ENCODE measurements at places on chromosomes 1 and 21.

DNA sequence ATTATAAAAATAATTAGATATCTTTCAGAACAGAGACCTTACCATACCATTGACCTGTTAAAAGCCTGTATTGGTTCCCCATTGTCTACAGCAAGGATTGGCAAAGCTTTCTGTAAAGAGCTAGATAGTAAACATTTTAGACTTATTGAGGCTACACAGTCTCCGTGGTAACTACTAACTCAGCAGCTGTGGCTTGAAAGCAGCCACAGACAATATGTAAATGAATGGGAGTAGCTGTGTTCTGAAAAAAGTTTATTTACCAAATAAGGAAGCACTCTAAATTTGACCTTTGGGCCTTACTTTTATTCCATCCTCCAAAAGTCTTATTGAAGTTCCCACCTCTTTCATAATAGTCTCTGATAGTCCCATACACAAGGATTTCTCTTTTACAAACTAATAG lies 39.7 kb downstream of the NUP210L start:
- DNase-seq: no peak

GRCh38 chr1:41277371-41277975 lies 35.4 kb upstream of the SCMH1 start:
- peak; percentile 60 for DNase-seq

DNA sequence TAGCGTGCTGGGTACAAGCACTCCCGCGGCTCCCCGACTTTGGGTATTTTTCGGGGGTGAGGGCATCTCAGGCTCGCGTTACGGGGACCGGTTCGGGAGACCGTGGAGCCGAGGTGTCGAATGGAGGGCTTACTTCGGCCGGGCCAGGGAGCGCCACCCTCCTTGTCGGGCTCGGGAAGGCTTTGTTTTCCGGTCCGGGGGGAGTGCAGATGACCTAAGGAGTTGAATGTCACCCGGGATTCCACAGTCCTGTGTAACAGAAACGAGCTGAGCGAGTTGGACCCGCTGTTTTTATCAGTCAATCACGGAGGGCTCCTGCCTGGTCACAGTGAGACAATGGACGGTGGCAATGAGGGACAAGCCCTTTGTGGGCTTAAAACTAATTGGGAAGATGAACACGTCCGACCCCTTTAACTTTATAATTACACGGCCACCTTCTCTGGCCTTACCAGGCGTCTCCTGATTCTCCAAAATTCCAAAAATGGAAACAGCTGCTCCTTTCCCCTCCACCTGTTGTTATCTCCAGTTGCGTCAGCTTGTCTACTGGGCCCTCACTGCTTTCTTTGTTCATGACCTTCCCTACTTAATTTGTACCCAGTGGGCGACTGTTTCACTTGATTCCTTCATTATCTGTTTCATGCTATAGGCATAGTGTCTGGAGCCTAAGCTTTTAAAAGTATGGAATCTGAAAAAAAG lies 929 bp upstream of the TRIM45 start:
- no peak for DNase-seq

DNA sequence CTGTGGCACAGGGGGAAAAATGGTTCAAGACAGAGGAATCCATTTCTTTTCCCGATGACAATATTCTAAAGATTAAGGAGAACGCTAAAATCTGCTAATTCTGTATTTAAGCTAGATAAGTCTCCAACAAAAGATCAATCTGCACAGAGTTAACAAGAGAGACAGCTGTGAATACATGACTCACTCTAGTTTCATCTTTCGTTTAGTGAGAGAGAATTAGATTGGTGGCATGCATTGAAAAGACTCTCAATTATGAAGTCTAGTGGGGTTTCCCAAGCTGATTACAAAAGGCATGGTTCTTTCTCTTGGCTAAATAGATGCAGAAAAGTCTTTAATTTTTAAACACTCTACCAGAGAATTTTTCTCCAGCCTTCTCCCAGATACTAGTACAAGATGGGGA lies 34.4 kb downstream of the CAPN9 start:
- DNase-seq: no peak

GRCh38 chr21:46622226-46622625 lies 13.2 kb upstream of the PRMT2 start:
- DNase-seq: no peak

- no peak for DNase-seq
Observed at GRCh38 chr1:153941826-153942725, 4.4 kb downstream of the DENND4B start.

GRCh38 chr1:26357121-26357602 lies 3.2 kb upstream of the CRYBG2 start:
- no peak for DNase-seq

- DNase-seq: peak; percentile 12
Observed at GRCh38 chr1:78440381-78440793, 50.4 kb upstream of the PTGFR start.

DNA sequence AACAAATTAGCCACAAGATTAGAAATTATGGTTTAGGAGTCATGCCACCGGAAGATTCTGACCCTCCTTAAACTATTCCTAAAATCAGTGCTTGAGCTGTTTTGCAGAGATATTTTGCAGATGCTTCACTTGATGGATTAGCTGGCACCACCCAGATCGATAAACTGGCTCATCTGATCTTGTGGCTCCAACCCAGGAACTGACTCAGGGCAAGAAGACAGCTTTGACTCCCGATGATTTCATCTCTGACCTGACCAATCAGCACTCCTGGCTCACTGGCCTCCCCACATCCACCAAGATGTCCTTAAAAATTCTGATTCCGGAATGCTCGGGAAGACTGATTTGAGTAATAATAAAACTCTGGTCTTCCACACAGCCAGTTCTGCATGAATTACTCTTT lies 221.6 kb downstream of the RHOU start:
- DNase-seq: no peak

- no peak for DNase-seq
Observed at GRCh38 chr1:201381130-201381529, 3.6 kb upstream of the TNNT2 start.

DNA sequence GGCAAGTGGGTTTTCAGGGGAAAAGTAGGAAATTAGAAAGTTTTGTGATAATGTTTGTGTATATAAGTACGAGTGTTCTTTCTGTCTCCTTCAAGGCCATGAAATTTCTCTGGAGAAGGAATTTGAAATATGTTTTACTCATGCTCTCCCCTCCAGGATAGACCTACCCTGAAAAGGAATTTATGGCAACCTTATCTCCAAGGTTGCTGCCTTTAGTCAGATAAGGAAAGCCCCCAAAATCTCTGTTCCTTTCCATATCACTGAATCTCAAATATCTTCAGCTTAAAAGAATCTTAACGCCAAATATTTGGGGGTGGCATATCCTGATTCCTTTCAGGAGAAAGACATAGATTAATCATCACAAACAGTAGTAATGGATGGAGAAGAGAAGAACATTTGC lies 499 bp upstream of the C4BPB start:
- DNase-seq: peak; percentile 9

DNA sequence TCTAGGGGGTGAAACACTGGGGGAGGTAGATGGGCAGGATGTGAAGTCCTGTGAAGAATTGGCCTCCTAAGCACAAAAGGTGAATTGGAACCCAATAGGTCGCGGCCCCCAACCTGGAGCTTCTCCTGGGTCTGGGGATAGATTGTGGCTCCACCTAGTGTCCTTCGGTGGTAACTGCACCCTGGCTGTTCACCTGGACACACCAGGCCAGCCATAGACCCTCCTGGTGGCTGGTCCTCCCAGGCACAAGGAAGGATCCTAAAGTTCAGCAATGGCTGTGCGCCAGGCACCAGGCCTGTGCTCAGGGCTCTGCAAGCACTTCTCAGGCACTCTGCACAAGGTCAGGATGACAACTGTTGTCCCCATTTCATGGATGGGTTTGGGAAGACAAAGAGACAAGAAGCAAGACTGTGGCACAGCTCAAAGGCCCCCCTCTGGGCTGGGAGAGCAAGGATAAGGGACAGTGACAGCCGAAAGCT lies 13.5 kb downstream of the ESPN start:
- peak; percentile 25 for DNase-seq

DNA sequence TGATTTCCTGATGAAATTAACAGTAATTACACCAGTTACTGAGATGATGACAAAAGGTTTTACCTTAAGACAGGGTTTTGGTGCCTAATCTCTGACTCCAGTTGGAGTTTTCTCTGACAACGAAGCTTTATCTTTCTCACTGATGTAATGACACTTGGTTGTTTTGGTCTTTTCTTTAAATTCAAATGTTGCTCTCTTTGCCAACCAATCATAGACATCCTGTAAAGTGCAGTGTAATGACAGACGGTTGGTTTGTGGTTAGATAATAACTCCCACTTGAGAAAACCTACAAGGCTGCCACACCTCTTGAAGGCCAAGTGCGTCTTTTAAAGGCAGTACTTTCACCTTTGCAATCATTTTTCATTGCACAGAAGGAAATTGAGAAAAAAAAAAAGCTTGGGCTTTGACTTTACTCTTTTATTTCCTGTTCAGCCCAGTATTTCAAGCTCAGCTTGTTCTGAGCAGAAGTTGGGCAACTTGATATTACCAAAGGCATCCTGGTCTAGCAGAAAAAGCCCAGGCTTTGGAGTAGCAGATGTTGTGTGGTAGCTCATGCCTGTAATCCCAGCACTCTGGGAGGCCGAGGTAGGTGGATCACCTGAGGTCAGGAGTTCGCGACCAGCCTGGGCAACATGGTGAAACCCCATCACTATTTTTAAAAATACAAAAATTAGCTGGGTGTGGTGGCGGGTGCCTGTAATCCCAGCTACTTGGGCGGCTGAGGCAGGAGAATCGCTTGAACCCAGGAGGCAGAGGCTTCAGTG lies 14.9 kb downstream of the PDIK1L start:
- DNase-seq: no peak

- DNase-seq: no peak
Observed at GRCh38 chr1:177145106-177146070, 19.1 kb downstream of the ASTN1 start.

DNA sequence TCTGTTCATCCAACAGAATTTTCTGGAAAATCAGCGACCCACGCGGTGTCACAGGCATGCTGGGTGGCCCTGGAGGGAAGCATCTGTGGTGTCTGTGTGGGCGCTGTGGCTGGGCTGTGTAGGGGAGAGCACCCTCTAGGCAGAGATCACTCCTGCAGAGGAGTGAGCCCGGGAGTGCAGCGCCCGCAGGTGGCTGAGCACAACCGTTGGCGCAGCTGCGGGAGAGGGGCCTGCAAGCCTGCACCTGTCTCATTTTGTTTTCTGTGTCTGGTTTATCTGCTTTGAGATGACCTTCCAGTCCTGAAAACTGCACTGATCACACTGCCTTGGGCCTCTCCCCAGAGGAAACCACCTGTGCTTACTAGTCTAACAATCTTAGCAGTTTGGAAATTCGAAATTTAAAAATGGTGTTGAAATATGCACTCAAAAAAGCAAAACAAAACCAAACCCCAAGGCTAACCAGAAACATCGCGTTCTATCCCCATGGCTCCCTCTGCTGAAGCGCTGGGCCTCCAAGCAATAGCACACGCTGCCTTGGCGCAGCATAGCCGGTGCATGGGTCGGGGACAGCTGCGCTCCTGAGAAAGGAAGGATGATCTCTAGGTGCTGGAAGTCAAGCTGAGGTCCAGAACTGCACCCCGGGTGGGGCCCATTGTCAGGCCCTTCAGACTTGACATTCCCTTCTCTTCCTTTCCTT lies 4.8 kb downstream of the FAM3B start:
- DNase-seq: no peak

GRCh38 chr1:210248341-210248740 lies 15.7 kb downstream of the SERTAD4 start:
- DNase-seq: no peak

- no peak for DNase-seq
Observed at GRCh38 chr1:93537924-93538323, 90.0 kb downstream of the FNBP1L start.

DNA sequence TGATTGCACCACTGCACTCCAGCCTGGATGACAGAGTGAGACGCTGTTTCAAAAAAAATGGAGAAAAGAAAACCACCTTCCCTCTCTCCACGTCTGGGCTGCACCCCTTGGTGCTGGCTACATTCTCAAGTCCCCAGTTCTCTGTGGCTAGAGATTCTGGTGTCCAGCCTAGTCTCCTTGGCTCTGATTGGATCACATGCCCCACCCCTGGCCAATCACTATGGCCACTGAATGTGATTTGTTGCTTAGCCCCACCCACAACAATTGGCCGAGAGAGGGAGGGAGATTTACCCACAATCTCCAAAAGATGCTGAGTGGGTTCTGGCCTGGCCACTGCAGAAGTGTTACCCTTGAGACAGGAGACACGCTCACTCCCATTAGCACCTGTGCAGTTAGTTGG lies 39.4 kb downstream of the FHAD1 start:
- no peak for DNase-seq

GRCh38 chr21:36709030-36709867 lies 10.3 kb downstream of the SIM2 start:
- DNase-seq: no peak

DNA sequence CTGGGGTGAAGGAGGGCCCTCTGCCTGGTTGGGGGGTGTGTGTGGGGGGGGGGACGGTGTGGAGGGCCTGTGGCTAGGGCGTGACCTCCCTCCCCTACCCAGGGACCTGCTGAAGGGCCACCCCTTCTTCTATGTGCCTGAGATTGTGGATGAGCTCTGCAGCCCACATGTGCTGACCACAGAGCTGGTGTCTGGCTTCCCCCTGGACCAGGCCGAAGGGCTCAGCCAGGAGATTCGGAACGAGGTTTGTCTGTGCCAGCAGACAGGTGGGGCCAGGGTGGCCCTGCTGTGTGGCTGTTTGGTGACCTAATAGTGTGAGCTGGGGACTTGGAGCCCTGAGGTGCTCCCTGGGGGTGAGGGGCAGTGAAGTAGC lies 43.9 kb downstream of the COQ8A start:
- no peak for DNase-seq

Measured in kidney glomerular epithelial cell (primary cell).